Mesenteric fat pad (tissue), 1 donor: ENCODE measurements at places on chromosomes 2 and 18.

- no peak for DNase-seq
These were observed 46.6 kb upstream of the TPO start for GRCh38 chr2:1366546-1367134.

DNA sequence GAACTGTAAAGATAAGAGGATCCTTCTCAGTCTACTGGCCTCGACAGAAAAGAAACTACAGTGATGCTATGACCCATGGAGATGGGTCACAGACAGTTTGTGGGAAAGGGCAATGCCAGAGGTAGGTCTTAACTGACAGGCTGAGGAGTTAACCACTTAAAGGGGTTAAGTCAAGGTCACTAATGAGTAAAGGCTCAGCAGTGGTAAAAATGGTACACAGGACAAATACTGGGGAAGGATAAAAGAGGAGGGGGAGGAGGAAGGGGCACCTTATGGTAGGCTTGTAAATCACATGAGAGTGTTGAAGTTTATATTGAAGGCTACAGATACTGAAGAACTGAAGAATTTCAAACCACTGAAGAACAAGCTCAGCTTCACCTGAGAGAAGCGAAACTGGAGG, 9.9 kb downstream of the IER3IP1 start:
- no peak for DNase-seq

DNA sequence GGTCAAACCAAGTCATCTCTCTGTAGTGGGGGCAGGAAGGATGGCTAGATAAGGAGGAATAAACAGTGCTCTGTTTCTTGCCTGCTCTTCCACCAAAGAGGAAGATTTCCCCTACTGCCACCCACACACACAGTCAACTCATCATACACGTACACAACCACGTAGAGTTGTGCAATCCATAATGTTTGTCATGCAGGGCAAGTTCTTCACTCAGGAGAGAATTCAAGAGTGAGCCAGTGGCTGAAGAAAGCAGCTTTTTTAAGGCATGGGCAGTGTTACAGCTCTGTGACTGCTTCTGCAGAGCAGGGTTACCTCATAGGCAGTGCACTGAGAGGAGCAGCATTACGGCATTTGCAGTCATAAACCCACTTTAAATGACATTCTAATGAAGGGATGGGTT, 283.0 kb downstream of the RND3 start:
- no peak for DNase-seq

- DNase-seq: no peak
These were observed 17.8 kb downstream of the TRAK2 start for GRCh38 chr2:201433394-201433995.

DNA sequence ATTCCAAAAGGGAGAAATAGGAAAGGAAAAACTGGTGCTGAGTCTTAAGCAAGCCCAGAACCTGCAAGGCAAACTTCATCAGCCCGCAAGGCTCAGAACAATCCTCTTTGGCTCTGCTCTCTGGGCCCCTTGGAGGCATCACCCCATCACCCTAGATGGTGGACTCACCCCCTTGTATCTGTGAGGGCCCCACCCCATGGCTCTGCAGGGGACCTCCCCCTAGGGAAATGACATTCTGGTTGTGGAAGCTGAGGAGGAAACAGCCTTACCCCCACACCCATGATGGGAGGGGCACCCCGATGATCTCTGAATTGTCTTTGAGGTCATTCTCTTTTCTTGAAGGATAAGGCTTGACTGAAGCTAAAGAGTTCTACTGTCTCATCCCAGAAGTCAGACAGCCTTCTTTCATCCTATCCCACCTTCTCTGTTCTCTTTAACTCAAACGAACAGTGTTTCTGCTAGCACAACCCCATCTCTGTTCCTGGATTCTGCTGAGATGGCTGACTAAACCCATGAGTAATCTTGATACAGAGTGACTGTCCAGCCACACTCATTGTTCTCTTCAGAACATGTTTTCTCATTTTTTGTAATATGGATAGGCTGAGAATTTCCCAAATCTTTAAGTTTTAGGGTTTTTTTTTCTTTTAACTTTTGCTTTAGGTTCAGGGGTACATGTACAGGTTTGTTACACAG, 492.1 kb upstream of the MYT1L start:
- peak; percentile 18 for DNase-seq

DNA sequence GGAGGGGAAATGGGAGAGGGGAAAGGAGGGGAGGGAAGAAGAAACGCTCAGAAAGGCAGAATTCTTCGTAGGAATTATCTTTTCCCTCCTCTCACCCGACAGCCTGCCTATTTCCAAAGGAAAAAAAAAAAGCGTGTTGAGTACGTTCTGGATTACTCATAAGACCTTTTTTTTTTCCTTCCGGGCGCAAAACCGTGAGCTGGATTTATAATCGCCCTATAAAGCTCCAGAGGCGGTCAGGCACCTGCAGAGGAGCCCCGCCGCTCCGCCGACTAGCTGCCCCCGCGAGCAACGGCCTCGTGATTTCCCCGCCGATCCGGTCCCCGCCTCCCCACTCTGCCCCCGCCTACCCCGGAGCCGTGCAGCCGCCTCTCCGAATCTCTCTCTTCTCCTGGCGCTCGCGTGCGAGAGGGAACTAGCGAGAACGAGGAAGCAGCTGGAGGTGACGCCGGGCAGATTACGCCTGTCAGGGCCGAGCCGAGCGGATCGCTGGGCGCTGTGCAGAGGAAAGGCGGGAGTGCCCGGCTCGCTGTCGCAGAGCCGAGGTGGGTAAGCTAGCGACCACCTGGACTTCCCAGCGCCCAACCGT, at the start of gene GAD1:
Gene GAD1 (plus strand): TSS at position 384 of the 589 bp plus-strand sequence. CDS start 1,705 bp downstream, outside the sequence.
- no peak for DNase-seq

- DNase-seq: no peak
These were observed 47.2 kb downstream of the SLC14A2 start for GRCh38 chr18:45662468-45662867.
